CD4-positive, CD25-positive, alpha-beta regulatory T cell (primary cell): ENCODE measurements at places on chromosomes 13 and 19. TPM values are rescaled to one million over a fixed set of nuclear protein-coding genes. Genes with fewer than 3 reads are reported as not detected.

DNA sequence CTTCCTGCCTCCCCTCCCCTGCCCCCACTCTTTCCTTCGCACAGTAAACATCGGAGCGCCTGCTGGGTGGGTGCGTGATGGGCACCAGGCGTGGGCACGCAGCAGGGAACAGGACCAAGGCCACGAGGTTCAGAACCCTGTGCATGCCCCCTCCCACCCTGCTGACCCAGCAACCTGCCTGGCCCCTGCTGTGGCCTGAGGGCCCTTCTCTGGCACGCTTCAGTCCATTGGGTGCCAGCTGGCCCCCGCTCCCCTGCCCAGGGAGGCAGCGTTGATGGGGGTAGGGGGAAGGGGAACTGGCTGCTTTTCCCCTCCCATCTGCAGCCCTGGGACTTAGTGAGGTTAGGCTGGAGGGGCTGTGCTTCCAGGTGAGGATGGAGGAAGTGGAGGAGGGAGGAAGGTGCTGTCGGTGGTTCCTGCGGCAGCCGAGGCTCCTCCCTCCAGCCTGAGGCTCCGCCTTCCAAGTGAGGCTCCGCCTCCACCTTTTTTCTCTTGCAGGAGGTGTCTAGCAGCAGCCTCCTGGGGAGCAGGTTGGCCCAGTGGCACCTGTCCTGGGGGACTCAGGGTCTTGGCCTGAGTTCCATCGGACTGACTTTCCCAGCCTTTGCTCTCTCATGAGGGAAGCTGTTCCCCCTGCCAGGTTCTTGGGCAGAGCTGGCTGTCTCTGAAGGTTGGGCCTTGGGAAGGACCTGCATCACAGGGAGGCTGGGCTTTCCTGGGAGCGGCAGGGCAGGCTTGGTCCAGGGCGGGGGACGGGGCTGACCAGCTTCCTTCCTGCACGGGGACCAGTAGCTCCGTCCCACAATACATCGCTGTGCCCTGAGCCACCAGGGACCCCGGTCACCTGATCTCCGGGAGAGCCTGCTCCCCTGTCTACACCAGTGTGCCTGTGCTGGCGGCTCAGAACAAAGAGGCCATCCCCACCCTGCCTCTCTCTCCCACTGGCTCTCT lies 7.3 kb downstream of the PIAS4 start:
- DNase-seq: peak; percentile 59

GRCh38 chr19:7197760-7198696 lies 96.2 kb downstream of the INSR start:
- peak; percentile 91 for DNase-seq

DNA sequence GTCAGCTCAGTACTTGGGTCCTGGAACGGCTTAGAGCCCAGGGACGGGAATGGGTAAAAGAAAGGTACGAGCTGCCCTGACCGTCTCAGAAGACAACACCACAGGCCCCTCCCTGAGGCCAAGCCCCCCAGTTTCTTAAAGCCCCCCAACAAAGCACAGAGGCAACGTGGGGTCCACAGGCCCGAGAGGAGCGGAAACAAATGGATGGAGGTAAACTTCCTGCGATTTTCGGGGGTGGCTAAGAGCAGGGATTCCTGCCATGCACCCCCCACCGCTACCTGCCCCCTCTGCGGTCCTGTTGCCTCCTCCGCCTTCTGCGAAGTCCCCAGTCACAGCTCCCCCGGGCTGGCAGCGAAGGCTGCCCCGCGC lies 48.2 kb downstream of the PTPRS start:
- DNase-seq: peak; percentile 3

GRCh38 chr19:3368848-3369336 lies 2.5 kb downstream of the NFIC start:
- DNase-seq: no peak

DNA sequence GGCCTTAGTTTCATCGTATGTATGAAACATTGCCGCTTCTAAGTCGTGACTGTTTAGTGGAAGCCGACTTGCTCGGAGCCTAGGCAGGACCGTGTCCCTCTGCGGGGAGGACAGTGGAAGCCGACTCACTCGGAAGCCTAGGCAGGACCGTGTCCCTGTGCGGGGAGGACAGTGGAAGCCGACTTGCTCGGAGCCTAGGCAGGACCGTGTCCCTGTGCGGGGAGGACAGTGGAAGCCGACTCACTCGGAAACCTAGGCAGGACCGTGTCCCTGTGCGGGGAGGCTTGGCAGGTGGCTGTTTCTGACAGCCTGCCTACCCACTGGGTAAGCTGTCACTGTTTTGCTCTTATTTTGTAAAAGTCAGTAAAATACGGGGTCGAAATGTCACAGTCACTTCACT lies 20.4 kb upstream of the DCUN1D2 start:
- no peak for DNase-seq

DNA sequence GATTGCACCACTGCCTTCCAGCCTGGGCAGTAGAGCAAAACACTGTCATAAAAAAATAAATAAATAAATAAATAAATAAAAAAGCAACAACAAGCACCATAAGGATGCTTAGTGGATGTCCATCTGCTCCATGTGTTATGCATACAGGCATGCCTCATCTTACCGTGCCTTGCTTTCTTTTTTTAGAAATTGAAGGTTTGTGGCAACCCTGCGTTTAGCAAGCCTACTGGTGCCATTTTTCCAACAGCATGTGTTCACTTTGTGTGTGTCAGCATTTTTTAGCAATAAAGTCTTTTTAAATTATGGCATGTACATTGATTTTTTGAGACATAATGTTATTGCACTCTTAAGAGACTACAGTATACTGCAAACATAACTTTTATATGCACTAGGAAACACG lies 68.3 kb downstream of the PEPD start:
- DNase-seq: no peak

DNA sequence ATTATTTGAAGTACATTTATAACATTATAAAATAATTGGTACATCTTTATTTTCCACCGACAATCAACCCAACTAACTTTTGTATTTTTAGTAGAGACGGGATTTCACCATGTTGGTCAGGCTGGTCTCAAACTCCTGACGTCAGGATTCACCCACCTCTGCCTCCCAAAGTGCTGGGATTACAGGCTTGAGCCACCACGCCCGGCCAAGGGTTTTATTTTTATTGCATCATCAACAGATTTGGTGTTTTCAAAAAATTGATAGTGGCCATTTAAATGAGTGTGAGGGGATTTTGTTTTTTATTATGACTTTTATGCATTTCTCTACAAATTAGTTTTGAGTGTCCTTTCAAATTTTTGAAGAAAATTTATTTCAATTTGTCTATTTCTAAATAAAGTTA lies 10.6 kb downstream of the ZNF726 start:
- no peak for DNase-seq

DNA sequence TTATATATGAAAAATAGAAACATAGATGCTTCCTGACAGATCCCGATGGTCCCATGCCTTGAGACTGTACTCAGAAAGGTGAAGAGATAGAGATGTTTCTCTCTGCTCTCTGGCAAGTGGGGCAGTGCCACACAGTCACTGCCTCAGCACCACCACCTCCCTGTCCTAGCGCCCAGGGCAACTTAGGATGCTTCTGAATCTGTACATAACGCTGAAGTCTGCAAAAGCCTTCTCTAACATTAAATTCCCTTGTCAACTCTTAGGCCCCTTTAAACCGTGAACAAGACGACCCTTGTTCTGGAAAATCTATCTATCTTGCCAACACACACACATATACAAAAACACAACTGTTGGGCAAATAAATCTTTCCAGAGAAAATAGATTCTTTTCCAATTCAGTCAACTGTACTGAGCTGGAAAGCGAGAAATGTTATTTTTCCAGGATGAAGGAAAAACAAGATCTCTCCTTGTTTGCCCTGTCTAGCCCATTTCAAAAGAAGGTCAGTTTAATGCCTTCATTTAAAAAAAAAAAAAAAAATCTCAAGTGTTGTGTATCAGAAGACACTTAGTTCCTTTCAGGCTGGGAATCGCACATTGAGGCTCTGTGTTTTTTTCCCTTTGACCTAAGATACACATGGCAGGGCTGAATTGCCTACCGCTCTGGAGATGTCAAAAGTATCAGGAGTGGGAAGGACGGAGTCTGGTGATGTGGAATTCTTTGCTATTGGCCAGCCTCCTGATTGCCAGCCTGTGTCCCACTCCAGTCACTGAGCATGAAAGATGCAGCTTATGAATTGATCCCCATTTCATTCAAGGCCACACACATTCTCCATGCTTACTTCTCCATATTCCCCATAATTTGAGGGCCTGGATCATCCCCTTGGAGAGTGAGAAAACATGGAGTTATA lies 241.4 kb downstream of the LACC1 start:
- DNase-seq: no peak

Gene PNMA8B
- polyA plus RNA-seq: 0.80 TPM

Gene TEX26
- polyA plus RNA-seq: not detected

Gene OVOL3
- polyA plus RNA-seq: not detected

Gene R3HDM4
- 252 TPM for polyA plus RNA-seq
